Sciatic nerve (tissue), 2 donors: ENCODE measurements at places on chromosomes 3 and 15. TPM values are rescaled to one million over a fixed set of nuclear protein-coding genes. Genes with fewer than 3 reads are reported as not detected.

MRPS22 gene
- 27.6 TPM for total RNA-seq

TMC3 gene
- total RNA-seq, result 0.13 TPM

INKA1 gene
- total RNA-seq, result 7.3 TPM

KBTBD13 gene
- 0.27 TPM for total RNA-seq

MAPKAPK3 gene
- total RNA-seq, result 19.5 TPM

- DNase-seq, result peak; percentile 80
Measured at GRCh38 chr3:9947025-9947995, 4.9 kb downstream of the PRRT3 start.

GRCh38 chr3:48928679-48929078, 10.0 kb downstream of the ARIH2 start:
- no peak for DNase-seq

- DNase-seq, result no peak
Measured at GRCh38 chr3:136070953-136071949, 105.7 kb downstream of the PPP2R3A start.

GRCh38 chr15:38864827-38865581, 300.4 kb upstream of the RASGRP1 start:
- no peak for DNase-seq

- no peak for DNase-seq
Measured at GRCh38 chr3:43287500-43287873, 1.1 kb downstream of the SNRK start.

DNA sequence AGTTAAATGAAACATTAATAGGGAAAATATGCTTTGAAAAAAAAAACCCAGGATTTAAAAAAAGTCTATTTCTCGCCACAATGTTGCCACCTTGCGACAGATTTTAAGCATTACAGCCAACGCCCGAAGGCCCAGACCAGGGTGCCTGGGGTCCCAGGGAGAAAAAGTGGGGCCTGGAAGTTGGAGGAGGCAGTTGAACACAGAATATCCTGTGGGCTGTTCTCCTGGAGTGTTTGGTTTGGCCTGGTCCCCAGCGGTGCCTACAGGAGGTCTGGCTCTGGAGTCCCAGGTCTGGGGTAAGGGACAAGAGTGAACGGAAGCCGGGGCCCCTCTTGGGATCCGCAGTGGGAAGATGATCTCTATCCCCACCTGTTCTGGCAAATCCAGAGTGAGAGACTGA, 3.4 kb downstream of the RNU6-1 start:
- DNase-seq, result peak; percentile 75
